CD4-positive, alpha-beta T cell treated with Interleukin-10 for 1 hour (primary cell): ENCODE measurements at places on chromosomes 11 and 22.

GRCh38 chr11:109350091-109350490 lies 71.9 kb upstream of the C11orf87 start:
- no peak for DNase-seq

GRCh38 chr11:47104261-47104950 lies 72.3 kb downstream of the ARFGAP2 start:
- no peak for DNase-seq

DNA sequence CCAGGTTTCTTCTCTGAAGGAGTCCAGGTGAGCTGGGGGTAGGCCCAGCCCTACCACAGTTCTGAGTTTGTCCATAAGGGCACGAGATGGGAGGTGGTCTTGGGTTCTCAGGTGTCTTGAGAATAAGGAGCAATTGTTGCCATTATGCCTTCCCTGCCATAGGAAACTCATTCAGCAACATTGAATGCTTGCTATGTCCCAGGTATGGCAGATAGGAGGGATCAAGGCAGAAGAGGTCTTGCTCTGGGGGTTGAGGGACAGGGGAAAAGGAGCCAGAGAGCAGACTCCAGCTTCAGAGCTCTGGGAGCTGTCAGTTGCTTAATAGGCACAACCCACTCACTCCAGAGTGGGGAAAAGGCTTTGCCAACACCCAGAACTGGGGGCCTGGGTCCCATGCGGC lies 4.3 kb downstream of the SELENOM start:
- no peak for DNase-seq

GRCh38 chr11:46267930-46268329 lies 9.5 kb upstream of the CREB3L1 start:
- no peak for DNase-seq

GRCh38 chr11:67375320-67376055 lies 2.1 kb upstream of the CLCF1 start:
- DNase-seq: no peak

DNA sequence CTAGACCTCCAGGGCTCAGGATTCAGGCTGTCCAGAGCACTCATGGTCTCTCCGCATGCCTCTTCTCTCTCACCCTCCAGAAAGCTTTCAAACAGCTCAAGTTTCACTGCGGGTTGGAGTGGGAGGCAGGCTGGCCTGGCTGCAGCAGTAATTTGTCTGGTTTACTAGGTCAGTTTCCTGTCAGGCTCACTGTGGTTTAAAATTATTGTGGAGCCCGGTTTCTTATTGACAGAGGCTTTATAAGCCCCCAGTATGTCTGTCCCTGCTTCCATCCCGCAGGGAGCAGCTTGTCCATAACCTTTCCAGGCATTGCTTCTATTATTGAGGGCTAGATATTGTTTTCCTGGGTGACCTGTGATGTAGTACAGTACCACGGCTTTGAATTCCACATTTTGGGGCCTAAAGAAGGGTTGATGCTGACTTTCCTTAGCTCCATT lies 235.3 kb upstream of the SORL1-AS1 start:
- no peak for DNase-seq

GRCh38 chr11:75344761-75345454 lies 6.6 kb downstream of the ARRB1 start:
- DNase-seq: no peak

- peak; percentile 19 for DNase-seq
These were observed 76.5 kb upstream of the ZBED5 start for GRCh38 chr11:10934293-10934860.

GRCh38 chr11:65965986-65966762 lies 4.6 kb downstream of the SART1 start:
- no peak for DNase-seq
